ENCODE measurements at places on chromosomes 1 and 21.

GRCh38 chr1:110151175-110151669, 928 bp downstream of the SLC6A17 start:
- no peak for DNase-seq

GRCh38 chr1:203629507-203630082, 3.0 kb downstream of the ATP2B4 start:
- DNase-seq, result peak; percentile 63

- DNase-seq, result no peak
Observed at GRCh38 chr1:57748719-57749118, 324.9 kb upstream of the DAB1 start.

DNA sequence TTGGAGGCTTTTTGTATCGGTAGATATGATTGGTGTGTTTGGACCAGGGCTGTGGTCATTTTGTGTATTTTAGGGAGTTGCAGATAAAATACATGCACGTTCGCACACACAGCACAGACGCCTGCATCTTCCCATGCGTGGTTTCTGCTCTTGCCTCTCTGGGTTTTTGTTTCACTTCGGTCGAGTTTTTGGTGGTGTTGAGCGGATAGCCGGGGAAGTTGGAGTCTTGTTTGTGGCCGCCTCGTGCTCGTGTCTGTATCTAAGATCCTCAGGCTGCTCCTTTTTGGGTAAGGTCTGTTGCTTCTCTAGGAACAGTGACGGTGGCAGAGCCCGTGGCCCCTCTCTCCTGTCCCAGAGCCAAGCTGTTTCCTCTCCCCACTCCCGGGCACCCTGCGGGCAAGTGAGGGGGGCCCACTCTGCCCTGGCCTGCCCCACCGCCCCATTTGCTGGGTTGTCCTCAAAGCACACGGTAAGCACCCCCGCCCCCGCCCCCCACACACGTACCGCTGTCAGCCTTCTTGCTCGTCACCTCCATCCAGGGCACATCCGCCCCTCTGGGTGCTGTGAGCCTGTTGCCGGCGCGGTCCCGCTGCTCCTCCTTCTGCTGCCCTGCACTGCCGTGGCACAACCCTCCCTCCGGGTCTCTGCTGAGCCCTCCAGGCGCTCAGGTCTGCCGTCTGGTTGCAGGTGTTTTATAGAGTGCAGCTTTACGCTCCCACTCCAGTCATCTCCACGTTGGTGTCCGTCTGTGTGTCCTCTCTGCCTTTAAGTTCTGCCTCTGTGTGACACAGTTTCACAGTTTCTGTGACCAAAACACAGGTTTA, 51.9 kb downstream of the AGPAT3 start:
- DNase-seq, result no peak

DNA sequence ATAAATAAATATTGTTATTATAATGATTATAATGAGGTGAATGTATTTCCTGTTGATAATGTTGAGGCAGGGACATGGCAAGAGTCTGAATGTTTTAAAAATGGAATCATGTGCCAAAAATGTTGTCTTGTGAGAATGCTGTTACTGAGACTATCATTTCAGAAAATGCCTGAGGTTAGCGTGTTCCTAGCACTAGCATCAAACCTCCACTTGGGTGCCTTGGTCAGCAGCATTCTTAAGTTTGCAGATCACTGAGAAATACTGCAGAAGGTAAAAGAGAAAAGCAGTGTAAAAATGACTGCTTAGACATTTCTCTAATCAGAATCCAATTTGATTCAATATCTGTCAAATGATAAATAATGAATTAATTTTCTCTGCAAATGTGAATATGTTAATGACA, 50.8 kb downstream of the OLFM3 start:
- no peak for DNase-seq

Data from mesenchymal stem cell (in vitro differentiated cells and primary cell).